ENCODE measurements at places on chromosomes 12 and 14.

- DNase-seq: peak; percentile 82
These were observed at the start of gene MIPOL1 for GRCh38 chr14:37197421-37198272. MIPOL1 (plus strand) TSS chr14:37197937; CDS start chr14:37247889, 49,952 bp downstream.

DNA sequence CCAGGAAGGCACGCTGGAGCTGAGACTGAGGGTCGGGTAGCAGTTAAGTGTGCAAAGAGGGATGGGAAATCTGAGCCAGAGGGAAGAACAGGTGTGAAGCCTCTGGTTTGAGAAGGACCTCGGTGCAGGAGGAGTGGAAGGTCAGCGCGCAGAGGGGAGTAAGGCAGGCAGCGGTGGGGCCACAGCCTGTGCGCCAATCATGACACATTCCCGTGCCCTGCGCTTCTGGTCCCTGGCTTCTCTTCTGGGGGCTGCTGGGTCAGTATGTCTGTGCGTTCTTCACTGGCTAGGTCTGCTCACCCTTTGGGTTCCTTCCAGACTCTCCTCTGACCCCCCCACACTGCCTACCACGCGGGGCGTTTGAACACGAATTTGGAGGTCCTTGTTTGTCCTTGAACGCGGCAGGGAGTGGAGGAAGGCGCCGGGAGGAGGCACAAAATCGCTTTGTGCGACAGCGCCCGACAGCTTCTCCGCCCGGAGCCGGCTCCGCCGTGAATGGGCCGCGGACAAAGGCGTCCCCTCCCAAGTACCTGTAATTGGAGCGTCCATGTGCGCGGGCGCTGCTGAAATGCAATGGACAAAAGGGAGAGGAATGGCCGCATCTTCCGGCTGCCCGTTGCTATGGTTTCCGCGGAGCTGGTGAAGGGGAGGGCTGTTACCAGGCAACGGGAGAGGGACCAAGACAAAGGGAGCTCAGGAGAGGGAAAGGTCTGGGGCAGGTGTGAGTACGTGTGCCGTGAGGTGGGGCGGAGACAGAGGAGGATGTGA lies 207.2 kb upstream of the SRRM4 start:
- no peak for DNase-seq

DNA sequence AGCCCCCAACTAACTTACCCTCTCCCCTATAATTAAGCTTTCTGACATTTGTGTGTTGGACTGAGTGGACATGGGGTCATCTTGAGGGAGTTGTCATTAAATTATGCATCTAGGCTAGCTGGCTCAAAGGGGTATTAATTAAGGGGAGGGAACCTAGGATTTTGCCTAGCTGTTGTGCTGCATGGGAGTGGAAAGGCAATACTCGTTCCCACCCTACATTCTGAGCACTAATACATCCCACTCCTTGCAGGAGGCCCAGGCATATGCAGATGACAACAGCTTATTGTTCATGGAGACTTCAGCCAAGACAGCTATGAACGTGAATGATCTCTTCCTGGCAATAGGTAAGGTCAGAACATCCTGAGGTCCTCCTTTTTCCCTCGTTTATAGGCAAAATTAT lies 6.0 kb upstream of the SUOX start:
- no peak for DNase-seq

DNA sequence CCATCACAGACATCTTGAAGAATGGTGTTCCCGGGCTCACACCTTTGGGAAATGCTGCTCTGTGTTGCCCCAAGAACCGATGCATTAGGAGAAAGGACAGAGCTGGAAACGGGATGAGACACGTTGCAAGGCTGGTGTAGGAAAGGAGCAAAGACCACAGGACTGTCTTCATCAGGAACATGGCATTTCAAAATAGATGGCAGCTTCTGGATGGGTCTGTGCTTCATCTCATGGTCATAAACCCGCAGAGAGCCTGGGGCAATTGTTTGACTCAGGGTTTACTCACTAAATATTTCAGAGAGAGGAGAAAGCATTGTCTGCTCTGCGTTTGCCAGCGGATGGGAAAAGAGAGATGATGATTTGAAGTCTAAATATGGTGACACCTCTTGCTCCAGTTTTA lies 76.3 kb downstream of the CACNA1C start:
- DNase-seq: peak; percentile 38

- DNase-seq: no peak
These were observed 59.9 kb downstream of the PKP2 start for GRCh38 chr12:32836710-32837109.

- peak; percentile 51 for DNase-seq
These were observed 207.9 kb downstream of the SYNE2 start for GRCh38 chr14:64060648-64061096.

GRCh38 chr12:110590806-110591326 lies 7.7 kb upstream of the PPTC7 start:
- DNase-seq: peak; percentile 79

GRCh38 chr14:50001151-50001998 lies 108.5 kb downstream of the ARF6 start:
- DNase-seq: no peak

- DNase-seq: no peak
These were observed 24.0 kb downstream of the SLC35E3 start for GRCh38 chr12:68769941-68770340.

DNA sequence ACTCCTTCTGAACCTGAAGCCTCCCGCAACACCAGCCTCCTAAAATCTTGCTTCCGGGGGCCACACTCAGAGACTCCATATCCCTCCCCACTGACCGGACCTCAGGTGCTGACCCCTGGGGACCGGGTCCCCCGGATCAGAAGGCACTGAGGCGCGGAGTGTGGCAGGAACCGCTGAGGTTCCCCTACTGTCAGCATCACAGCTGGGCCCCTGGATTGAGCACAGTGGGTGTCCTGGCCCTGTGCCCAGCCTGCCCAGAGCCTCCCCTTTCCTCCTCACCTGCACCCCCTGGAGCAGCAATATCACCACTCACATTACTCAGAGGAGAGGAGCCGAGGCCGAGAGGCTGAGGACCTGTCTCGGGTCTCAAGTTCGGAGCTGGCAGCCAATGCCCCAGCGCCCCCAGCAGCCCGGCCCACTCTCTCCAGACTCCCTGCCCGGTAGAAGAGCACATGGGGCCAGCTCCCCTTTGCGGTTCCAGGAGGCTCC lies 101.2 kb upstream of the EIF5 start:
- no peak for DNase-seq

GRCh38 chr14:91154851-91155625 lies 41.2 kb downstream of the DGLUCY start:
- DNase-seq: peak; percentile 93

- DNase-seq: peak; percentile 86
These were observed 37.4 kb downstream of the SUSD6 start for GRCh38 chr14:69648480-69649451.

DNA sequence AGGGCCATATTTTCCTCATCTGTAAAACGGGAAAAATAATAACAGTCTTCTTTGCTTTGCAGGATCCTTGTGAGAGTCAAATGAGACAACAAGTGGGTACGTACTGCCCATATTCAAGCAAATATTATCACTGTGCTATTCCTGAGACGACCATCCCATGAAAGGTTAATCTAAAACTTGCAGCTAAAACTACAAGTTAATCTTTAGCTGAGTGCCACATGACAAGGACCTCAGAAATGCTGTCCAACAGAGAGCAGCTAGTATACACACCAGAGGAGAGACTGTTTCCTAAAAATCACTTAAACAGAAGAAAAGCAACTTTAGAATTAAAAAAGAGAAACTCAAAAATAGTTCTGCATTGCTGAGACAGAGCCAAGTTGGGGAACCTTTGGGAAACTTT lies 162.7 kb upstream of the TMTC2 start:
- no peak for DNase-seq

GRCh38 chr14:74824997-74825396 lies 50.9 kb downstream of the PROX2 start:
- DNase-seq: peak; percentile 56

DNA sequence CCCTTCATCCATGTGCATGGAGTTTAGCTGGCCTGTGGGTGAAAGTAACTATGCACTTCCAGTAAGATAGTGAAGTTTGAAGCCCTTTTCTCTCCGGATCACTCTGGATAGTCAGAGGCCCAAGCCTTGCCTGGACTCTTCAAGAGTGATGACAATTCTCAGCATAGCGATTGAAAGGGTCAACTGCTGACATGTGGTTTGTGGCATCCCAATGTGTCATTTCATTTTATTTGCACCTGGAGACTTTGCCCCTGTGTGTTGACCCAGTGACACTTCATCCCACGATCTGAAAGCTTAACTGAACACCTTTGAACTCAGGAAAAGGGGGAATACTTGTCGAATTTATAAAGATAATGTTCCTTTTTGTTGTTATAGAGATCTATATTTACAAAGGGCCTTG lies 711.9 kb upstream of the TMEM132C start:
- no peak for DNase-seq

DNA sequence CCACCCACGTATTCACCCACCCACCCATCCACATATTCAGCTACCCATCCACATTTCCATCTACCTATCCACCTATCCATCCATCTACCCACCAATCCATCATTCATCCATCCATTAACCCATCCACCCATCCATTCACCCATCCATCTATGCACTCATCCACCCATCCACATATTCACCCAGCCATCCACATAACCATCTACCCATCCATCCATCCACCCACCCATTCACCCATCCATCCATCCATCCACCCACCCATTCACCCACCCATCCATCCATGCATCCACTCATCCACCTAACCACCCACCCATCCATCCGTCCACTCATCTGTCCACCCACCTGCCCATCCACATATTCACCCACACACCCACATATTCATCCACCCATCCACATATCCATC lies 70.5 kb downstream of the LGMN start:
- no peak for DNase-seq

DNA sequence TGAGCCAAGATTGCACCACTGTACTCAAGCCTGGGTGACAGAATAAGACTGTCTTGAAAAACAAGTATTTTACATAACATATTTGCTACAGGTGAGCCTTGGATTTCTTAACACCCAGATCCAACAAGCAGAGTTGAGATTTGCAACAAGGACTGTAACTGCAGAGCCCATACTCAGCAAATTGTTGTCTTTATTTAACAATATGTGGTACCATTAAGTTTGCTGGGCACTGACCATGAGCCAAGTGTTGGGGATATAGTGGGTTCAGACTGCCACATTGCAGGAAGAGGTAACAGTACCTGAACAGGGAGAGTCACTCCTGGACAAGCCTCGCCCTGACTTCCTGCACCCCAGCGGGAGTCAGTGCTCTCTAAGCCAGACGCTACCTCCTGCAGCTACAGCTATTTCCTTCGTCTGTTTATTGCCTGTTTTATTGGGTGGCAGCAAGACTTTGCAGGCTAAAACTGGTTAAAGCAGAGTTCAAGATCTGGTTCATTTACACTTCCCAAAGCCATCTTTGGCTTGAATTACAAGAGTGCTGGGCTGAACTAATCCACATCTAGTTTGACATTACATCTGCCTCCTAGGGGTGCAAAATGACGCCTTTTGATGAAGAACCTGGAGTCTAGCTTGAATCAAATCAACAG lies 12.5 kb downstream of the AHSA1 start:
- no peak for DNase-seq

DNA sequence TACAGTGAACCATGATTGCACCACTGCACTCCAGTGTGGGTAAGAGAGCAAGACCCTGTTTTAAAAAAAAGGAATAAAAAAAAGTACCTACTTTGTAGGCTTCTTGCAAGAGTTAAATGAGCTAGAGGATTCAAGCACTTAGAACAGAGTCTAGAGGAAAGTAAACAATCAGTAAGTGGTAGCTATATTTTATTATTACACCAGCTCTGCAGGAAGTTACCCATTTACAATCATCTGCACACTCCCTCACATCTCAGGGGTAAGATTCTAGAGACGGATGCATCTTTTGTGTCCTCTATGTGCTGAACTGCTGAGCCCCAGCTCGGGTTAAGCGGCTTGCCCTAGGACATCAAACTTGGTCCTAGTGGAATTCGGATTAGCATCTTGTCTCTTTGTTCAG lies 67.3 kb downstream of the KCNK10 start:
- DNase-seq: no peak

DNA sequence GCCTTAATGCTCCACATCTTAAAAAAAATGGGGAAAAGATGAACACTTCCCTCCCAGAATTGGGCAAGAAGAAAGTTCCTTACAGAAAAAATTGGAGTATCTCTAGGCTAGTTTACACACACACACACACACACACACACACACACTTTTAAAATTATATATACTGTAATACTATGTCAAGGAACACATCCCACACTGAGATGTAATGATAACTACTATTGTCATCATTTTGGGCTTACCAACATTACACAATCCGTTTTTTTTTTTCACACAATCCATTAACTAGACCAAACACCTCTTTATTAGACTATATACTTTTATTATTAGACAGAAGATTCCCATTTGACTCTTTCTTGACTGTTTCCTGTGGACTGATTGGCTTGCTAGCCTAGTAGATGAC lies 2.5 kb downstream of the LTBR start:
- DNase-seq: no peak

DNA sequence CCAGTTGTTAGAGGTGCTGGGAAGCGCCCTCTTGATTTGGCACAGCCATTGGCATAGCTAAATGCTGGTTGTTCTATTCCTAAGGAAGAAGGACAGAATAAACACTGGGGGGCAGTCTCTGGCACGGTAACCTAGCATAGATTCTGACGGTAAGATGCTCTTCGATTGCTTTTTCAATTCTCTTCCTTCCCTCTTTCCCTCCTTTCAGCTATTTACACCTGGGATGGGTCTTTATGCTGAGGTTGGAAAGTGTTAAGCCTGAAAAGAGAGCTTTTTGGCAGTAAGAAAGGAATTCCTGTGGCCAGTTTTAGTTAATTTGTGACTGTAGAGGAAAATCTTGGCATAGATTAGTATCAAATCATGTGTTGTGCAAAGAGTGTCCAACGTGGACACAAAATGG lies 162.8 kb downstream of the SNAPC1 start:
- DNase-seq: peak; percentile 30

Measured in fibroblast of villous mesenchyme (primary cell).